ENCODE measurements at places on chromosomes 7 and 10. TPM values are rescaled to one million over a fixed set of nuclear protein-coding genes. Genes with fewer than 3 reads are reported as not detected.

The NFE2L3 gene
- 0.57 TPM for total RNA-seq

The MRPL43 gene
- 51.7 TPM for total RNA-seq

The ZNF425 gene
- 0.78 TPM for total RNA-seq

The SUN3 gene
- total RNA-seq: not detected

Data from cardiac septum (tissue), 1 donor.